ENCODE measurements at places on chromosomes 7 and 10. TPM values are rescaled to one million over a fixed set of nuclear protein-coding genes. Genes with fewer than 3 reads are reported as not detected.

- DNase-seq, result no peak
- H3K27ac ChIP-seq, result no peak overlapping the region
- no peak overlapping the region for H3K4me3 ChIP-seq
Observed at GRCh38 chr7:42831718-42832522, 80.0 kb downstream of the C7orf25 start.

DNA sequence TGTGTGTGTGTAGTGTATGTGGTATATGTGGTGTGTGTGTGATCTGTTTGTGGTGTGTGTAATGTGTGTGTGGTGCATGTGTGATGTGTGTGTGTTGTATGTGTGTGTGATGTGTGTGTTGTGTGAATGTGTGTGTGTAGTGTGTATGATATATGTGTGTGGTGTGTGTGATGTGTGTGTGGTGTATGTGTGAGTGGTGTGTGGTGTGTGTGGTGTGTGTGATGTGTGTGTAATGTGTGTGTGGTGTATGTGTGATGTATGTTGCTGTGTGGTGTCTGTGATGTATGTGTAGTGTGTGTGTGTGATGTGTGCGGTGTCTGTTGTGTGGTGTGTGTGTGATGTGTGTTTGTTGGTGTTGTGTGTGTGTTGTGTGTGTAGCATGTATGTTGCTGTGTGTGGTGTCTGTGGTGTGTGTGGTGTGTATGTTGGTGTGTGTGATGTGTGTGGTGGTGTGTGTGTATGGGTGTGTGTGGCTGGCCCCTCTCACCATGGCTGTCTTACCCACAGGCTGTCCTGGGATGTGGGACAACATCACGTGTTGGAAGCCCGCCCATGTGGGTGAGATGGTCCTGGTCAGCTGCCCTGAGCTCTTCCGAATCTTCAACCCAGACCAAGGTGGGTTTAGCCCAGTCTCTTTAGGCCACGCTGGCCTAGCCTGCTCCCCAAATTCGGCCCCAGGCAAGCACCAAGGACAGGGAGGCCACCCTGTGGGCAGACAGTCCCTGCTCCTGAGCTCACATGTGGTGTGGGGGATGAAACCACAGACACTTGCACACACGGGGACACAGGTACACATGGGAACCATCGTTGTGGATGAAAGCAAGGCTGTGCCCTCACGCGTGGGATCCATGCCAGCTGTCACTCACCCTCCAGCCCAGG lies 25.6 kb downstream of the ADCYAP1R1 start:
- H3K4me1 ChIP-seq, result peaks cover 10% of the 10 kb centered on the region
- DNase-seq, result no peak
- no peak overlapping the region for H3K4me3 ChIP-seq
- H3K27ac ChIP-seq, result no peak overlapping the region
- H3K36me3 ChIP-seq, result no peaks in the 10 kb centered on the region

- H3K4me3 ChIP-seq, result no peak overlapping the region
- no peaks in the 10 kb centered on the region for H3K36me3 ChIP-seq
- H3K4me1 ChIP-seq, result no peaks in the 10 kb centered on the region
- DNase-seq, result no peak
- H3K27ac ChIP-seq, result no peak overlapping the region
Observed at GRCh38 chr7:150443793-150444540, 6.5 kb upstream of the GIMAP8 start.

DNA sequence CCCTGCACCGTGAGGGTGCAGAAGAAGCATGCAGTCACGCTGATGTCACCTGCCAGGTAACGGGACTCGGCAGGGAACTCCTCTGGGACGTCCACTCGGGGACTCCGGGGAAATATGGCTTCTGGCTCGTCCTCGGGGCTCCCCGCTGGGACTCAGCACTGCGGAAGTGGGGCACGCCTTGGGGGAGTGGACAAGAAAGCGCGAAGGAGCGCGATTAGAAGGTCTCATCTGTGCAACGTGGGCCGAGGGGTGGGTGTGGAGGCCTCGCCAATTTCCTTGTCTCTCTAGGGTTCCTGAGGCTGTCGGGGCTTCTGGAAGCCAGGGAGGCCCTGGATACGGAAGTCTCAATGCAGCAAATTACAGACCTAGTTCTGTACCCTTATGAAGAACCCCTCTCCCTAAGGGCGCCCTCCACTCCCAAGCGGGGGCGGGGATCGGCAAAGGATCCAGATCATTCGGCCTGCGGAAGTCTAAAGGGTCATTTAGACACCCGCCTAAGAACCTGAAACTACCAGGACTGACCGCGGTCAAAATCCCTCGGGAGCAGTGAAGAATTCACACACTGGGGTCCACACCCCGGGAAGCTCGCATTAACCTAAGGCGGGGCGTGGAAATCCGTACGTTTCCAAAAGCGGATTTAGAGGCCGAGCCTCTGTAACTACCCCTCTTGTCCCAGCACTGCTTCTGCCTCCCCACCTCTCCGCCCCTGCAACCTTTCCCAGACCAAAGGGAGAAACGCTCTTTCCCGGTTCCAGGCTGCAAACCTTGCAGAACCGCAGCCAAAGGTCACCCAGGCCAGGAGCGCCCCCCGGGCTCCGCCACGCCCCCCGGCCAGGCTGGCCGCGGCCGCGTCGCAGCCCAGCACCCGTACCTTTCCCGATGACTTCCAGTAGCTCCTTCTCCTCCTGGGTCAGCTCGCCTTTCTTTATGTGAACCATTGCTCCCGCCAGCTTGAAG lies 640 bp downstream of the ANKMY2 start:
- H3K27ac ChIP-seq, result peak overlapping the region; percentile 95
- peaks cover 64% of the 10 kb centered on the region for H3K4me1 ChIP-seq
- H3K4me3 ChIP-seq, result peak overlapping the region; percentile 98
- no peak for DNase-seq
- no peaks in the 10 kb centered on the region for H3K27me3 ChIP-seq

- H3K4me3 ChIP-seq, result no peak overlapping the region
- H3K4me1 ChIP-seq, result no peaks in the 10 kb centered on the region
- H3K27ac ChIP-seq, result no peak overlapping the region
- DNase-seq, result no peak
- no peaks in the 10 kb centered on the region for H3K36me3 ChIP-seq
Observed at GRCh38 chr10:111835574-111835973, 348.0 kb downstream of the GPAM start.

DNA sequence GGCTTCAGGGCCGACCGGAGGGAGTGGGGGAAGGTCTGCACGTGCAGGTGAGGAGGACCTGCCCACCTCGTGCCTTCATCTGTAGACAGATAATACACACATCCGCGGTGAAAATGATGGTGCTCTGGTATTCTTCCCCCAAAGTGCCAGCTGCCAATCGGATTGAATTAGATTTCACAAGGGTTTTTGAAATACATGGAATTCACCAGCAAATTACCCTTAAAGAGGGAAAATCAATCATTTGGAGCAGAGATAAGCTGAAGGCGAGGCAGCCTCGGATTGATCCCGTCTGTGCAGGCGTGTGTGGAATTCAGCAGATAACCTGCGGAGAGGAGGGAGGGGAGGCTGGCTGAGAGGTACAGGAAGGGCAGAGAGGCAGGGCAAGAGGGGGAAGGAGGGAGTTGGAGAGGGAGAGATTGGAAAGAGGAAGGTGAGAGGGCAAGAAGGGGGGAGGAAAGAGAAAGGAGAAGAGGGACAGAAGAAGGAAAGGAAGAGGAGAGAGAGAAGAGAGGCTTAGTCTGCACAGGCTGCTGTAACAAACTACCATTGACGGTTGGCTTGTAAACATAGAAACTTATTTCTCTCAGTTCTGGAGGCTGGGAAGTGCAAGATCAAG lies 84.2 kb downstream of the C10orf105 start:
- H3K36me3 ChIP-seq, result no peaks in the 10 kb centered on the region
- H3K27me3 ChIP-seq, result no peaks in the 10 kb centered on the region
- H3K27ac ChIP-seq, result no peak overlapping the region
- H3K4me1 ChIP-seq, result peaks cover 13% of the 10 kb centered on the region
- no peak for DNase-seq

GRCh38 chr10:1100691-1101368 lies 44.6 kb downstream of the WDR37 start:
- no peak overlapping the region for H3K27ac ChIP-seq
- H3K27me3 ChIP-seq, result no peaks in the 10 kb centered on the region
- no peak overlapping the region for H3K4me3 ChIP-seq

The NKX1-2 gene
- not detected for total RNA-seq

The NODAL gene
- total RNA-seq, result not detected

DNA sequence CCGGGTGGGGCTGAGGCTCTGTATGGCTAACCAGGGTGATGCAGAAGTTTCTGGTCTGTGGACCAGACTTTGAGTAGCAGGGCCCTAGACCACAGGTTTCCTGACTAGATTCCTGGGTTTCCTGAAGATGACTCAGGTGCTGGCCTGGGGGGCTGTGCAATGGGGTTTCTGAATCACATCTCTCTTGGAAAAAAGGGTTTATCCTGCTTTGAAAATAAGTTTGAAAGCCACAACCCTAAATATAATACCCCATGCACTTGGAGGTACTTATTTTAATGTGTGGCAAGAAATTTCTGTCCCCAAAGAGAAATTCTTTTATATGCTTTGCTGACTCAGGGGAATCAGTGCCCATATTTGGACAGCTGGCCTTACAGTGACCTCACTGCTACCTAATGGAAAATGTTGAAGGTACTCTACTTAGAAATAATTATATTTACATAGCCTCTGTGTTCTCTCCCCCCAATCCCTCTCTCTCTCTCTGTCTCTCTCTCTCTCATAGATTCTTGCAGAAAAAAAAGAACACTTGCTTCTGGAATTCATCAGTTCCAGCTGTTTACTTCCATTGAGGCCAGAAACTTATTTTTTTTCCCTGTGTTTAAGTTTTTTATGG lies 184.4 kb upstream of the LYZL2 start:
- H3K27me3 ChIP-seq, result no peaks in the 10 kb centered on the region
- no peak overlapping the region for H3K4me3 ChIP-seq
- H3K27ac ChIP-seq, result no peak overlapping the region
- H3K4me1 ChIP-seq, result no peaks in the 10 kb centered on the region

The VPS26A gene
- 20.1 TPM for total RNA-seq

DNA sequence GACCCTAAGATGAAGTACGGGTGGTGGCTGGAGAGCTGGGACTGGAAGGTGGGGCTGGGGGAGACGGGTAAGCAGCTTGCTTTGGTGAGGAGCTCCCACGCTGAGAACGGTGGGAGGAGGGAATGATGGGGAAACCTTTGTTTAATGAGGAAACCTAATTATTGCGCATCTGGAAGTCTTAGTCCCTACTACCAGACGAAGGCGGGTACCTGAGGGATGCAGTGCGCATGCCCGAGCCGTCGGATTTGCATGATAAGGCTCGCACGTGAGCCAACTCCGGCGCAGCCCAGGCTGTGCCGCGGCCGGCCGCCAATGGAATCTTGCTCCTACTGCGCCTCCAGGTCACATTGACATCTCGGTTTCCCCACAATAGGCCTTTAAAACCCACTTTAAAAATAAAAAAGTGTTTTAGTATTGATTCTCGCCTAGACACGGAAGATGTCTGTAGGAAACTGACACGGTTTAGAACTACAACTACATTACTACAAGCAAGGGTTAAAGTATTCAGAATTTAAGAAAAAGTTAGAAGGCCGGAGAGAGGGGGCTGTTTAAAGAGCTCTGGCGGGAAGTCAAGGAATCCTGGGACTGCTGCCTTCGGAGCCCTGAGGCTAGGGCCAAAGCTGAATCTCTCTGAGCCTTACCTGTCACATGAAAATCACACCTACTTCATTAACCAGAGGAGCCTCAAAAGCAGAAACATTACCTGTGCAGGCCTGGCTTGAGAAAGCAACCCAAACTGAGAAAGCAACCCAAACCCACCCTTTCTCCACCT lies 12.1 kb upstream of the DLX6 start:
- no peaks in the 10 kb centered on the region for H3K4me1 ChIP-seq
- H3K4me3 ChIP-seq, result no peak overlapping the region
- no peaks in the 10 kb centered on the region for H3K36me3 ChIP-seq
